ENCODE measurements at places on chromosomes 4 and X.

DNA sequence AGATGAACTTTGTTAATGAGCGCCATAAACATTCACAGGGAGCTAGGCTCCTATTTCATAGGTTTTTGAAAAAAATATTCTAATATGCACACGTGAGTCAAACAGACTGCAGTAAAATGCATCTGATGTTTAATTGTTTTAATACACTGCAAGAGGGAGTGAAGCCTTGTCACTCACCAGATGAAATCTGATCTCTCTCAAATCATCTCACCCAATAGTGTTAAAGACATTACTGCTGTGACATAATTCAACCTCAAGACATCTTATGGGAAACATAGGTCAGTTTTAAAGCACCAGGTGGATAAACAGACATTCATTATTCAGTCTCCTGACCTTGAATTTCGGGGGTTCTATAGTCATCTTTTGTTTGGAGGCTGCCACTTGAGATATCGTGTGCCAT lies 148.3 kb downstream of the MAML3 start:
- DNase-seq = no peak

DNA sequence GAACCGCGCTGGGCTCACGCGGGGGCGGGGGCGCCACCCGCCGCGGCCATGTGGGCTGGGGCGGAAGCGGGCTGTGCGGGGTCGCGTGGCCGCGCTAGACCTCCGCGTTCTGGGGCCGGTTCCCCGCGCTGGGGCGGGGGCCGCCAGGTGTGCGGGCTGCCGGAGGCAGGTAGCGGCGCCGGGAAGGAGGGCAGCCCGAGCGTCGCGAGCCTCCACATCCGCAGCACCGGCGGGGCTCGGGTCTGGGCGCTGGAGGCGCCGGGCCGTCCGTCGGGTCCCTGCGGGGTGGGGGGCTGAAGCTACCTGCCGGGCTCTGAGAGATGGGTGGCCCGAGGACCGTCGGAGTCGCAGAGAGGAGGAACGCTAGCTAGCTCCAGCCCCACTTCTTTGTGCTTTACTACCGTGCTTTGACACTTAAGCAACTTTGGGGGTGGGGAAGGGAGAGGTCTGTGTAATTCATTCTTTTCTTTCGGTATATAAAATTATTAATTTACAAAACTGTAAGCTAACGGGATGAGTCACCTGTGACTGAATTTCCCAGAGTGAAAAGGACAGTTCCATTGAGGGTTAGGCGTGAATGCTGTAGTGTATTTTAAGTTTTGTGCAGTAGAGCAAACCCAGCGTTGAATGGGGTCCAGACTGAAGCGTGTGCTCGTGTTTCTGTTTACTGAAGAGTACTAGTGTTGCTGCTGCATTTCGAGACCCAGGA lies 689 bp downstream of the METAP1 start:
- DNase-seq = peak; percentile 37

- DNase-seq = no peak
These were observed 1.3 kb downstream of the TMEM164 start for GRCh38 chrX:110004215-110004614.

DNA sequence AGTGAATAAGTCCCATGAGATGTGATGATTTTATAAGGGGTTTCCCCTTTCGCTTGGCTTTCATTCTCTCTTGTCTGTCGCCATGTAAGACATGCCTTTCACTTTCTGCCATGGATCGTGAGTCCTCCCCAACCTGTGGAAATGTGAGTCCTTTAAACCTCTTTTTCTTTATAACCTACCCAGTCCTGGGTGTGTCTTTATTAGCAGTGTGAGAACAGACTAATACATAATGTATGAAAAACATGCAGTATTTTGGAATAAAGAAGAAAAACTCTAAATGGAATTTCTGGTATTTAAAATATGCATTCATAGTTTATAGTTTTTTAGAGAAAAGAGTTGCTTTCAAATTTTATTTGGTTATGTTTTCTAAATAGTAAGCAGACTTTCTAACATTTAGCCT lies 360.7 kb downstream of the PCDH7 start:
- no peak for DNase-seq

DNA sequence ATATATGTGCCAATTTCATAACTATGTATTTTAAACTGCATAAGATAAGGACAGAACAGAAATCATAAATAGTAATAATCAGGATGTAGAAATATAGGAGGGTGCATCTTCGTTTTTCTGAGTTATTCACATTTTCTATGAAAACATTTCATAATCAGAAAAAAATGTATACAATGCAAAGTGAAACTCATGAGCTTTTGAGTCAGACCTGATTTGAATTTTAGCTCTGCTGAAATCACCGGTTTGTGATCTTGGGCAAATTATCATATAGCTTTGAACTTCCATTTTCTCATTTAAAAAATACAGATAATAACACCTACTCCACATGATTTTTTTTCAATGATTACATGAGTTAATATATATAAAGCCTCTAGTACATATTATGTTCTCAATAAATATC lies 106.9 kb downstream of the KDR start:
- DNase-seq = no peak

GRCh38 chr4:143356493-143356892 lies 19.8 kb downstream of the GAB1 start:
- no peak for DNase-seq

- no peak for DNase-seq
These were observed 77.4 kb downstream of the PSAPL1 start for GRCh38 chr4:7357323-7357722.

DNA sequence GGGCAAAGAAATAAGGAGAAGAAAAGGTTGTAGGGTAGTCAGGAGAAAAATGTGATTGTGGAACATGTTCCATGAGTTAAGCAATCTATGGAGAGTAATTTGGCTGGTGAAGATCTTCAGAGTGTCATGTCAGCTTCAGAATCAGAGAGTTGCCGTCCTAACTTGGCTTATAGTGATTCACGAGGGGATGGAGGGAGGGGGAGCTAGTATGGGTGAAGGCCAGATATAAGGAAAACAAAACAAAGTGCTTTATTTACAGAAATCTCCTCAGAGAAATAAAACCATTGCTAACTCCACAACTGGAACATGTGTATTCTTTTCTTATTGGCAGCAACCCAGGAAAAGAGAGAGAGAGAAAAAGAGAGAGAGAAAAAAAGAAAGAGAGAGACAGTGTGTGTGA lies 256.5 kb upstream of the NRK start:
- DNase-seq = no peak

GRCh38 chr4:78779280-78779679 lies 3.1 kb downstream of the BMP2K start:
- no peak for DNase-seq

DNA sequence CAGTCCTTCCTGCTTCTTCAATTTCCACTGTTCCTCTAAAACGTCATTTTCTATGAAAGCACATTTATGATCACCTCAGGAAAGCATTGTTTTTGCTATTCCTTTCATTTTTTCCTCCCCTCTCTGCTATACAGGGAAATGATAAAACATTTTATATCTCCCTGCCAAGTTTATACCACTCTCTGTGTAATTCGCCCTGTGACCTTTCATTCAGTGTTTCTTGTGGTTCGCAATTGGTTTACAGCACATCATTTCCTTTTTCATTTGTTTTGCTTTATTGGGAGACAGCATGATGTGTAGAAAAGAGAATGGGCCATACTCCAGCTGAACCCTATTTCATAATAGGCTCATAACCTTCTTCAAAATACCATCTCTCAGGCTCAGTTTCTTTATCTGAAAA lies 99.9 kb upstream of the RAPGEF2 start:
- DNase-seq = no peak

- DNase-seq = no peak
These were observed 23.8 kb downstream of the DDIT4L start for GRCh38 chr4:100166297-100167039.

GRCh38 chr4:104772849-104773248 lies 278.2 kb upstream of the CXXC4 start:
- no peak for DNase-seq

- no peak for DNase-seq
These were observed 595.6 kb downstream of the TRAM1L1 start for GRCh38 chr4:116489739-116490138.

- no peak for DNase-seq
These were observed 1695.2 kb downstream of the STIM2 start for GRCh38 chr4:28555866-28556265.

GRCh38 chrX:13000301-13000811 lies 25.4 kb downstream of the TMSB4X start:
- no peak for DNase-seq

DNA sequence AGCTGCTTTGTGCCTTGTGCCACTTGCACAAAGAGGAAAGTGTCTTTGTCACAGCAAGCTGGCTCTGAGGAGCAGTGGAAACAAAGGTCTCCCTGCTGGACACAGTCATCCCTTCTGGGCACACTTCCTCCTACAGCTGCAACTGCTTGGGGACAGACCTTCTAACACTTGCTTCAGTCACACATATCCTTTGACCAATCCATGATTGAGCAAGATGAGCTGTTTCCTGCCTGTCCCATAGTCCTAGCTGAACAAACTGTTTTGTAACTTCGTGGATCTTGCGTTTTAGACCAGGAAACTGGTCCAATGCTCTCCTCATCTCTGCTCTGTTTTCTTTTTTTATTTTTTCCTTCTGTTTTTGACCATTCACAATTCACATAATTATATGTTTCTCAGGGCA lies 98.5 kb downstream of the RRAGB start:
- no peak for DNase-seq

DNA sequence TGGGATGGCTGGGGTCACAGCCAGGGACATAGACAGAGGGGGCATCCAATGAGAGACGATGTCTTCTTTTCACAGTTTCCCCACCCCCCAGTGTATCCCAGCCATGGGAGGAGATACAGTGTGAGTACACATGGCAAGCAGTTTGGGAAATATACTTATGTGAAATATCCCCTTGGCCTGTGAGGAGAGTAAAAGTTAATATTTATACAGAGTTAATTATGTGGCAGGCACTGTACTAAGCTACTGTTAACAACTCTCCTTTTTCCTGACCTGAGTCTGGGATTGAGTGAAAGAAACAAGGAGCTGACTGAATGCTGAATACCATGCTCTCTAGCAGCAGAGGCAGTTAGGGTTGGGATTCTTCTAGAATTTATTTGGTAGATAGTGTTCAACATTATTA lies 35.3 kb downstream of the HCCS start:
- no peak for DNase-seq

DNA sequence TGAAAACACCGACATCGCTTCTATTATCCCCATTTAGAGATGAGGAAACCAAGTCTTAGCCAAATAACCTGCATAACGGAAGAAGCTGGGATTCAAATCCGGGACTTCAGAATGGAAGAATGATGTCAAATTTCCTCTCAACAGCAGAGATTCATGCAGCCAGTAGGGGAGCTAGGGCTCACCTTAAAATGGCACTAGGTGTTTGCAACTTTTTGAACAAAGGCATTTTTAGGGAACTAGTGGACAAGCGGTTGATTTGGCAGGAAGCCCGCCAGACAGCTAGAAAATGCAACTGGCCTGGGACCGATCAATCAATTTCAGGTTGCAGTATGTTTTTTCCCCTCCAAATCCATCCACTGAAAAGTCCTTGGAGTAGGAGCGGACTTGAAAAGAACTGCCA lies 224.2 kb downstream of the PTTG2 start:
- no peak for DNase-seq

- DNase-seq = no peak
These were observed 27.2 kb downstream of the MFAP3L start for GRCh38 chr4:169998981-169999380.

DNA sequence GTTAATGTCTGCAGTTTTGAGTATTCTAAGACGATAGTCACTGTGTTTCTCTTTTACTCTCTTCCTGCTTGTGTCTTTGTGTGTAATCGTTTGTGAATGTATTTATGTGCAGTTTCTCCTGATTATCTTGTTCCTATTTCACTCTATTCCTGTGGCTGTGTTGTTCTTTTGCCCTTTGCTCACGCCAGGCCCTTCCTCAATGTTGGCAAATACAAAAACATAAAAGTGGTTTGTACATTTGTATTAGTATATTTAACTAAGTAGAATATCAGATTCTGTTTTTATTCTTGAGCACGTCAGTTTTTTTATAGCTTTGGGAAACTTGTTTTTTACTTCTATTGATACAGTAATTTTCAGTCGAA lies 107.6 kb upstream of the BMPR1B start:
- DNase-seq = no peak

- no peak for DNase-seq
These were observed 4.4 kb downstream of the GNPDA2 start for GRCh38 chr4:44722001-44722400.

GRCh38 chr4:172362569-172362968 lies 549.4 kb downstream of the GALNTL6 start:
- DNase-seq = no peak

- DNase-seq = no peak
These were observed 20.3 kb upstream of the VEGFD start for GRCh38 chrX:15404401-15405096.
